ENCODE measurements at places on chromosomes 3 and 15. TPM values are rescaled to one million over a fixed set of nuclear protein-coding genes. Genes with fewer than 3 reads are reported as not detected.
A peak's percentile ranks its signal among the peaks of the same experiment; 100 is the strongest.

GRCh38 chr15:90101130-90101968, 919 bp downstream of the IDH2 start:
- H3K27ac ChIP-seq: peak overlapping the region; percentile 82
- peak; percentile 53 for DNase-seq
- H3K36me3 ChIP-seq: no peaks in the 10 kb centered on the region

DNA sequence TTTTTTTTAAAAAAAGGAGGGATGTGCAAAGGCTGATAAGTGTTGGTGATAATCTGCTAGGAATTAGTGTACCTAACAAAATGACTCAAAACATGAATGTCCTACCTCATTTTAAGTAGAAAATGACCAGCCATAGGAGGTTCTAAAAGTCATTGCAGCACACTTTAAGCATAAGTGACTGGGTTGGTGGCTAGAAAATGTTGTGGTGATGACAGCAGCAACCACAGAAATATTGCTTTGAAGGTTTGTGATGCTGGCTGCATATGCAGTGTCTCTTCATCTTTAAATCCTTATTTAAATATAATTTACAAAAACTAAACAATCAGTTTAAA, 55.2 kb downstream of the CMSS1 start:
- H3K36me3 ChIP-seq: no peaks in the 10 kb centered on the region
- no peak for DNase-seq
- H3K4me3 ChIP-seq: no peak overlapping the region
- H3K27me3 ChIP-seq: no peaks in the 10 kb centered on the region
- H3K27ac ChIP-seq: no peak overlapping the region
- H3K4me1 ChIP-seq: no peaks in the 10 kb centered on the region

Gene MOBP
- polyA plus RNA-seq: not detected

GRCh38 chr3:11717301-11717700, 73.6 kb upstream of the VGLL4 start:
- no peak for DNase-seq
- peaks cover 13% of the 10 kb centered on the region for H3K27me3 ChIP-seq
- H3K4me1 ChIP-seq: peaks cover 11% of the 10 kb centered on the region
- H3K36me3 ChIP-seq: no peaks in the 10 kb centered on the region
- H3K4me3 ChIP-seq: no peak overlapping the region

Gene DHFR2
- polyA plus RNA-seq: 2.8 TPM

Gene LYZL4
- polyA plus RNA-seq: not detected

GRCh38 chr3:39707314-39707909, 102.0 kb upstream of the MYRIP start:
- no peaks in the 10 kb centered on the region for H3K36me3 ChIP-seq
- H3K4me1 ChIP-seq: no peaks in the 10 kb centered on the region
- H3K4me3 ChIP-seq: no peak overlapping the region
- no peak overlapping the region for H3K27ac ChIP-seq

GRCh38 chr3:31959951-31960792, 20.9 kb downstream of the OSBPL10 start:
- H3K4me3 ChIP-seq: no peak overlapping the region
- no peaks in the 10 kb centered on the region for H3K36me3 ChIP-seq
- DNase-seq: no peak
- no peaks in the 10 kb centered on the region for H3K27me3 ChIP-seq

All from CD14-positive monocyte (primary cell).